ENCODE measurements at places on chromosomes 12 and 14.

- DNase-seq, result no peak
Observed at GRCh38 chr12:66051361-66051760, 79.2 kb downstream of the LLPH start.

- DNase-seq, result no peak
Observed at GRCh38 chr14:52377940-52378339, 63.8 kb downstream of the PTGER2 start.

DNA sequence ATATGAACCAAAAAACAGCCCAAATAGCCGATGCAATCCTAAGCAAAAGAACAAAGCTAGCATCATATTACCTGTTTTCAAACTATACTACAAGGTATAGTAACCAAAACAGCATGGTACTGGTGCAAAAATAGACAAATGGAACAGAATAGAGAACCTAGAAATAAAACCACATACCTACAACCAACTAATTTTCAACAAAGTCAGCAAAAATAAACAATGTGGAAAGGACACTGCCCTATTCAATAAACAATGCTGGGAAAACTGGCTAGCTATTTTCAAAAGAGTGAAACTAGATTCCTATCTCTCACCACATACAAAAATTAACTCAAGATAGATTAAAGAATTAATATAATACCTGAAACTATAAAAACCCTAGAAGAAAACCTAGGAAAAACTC is 17.8 kb upstream of the STAB2 start:
- DNase-seq, result no peak

DNA sequence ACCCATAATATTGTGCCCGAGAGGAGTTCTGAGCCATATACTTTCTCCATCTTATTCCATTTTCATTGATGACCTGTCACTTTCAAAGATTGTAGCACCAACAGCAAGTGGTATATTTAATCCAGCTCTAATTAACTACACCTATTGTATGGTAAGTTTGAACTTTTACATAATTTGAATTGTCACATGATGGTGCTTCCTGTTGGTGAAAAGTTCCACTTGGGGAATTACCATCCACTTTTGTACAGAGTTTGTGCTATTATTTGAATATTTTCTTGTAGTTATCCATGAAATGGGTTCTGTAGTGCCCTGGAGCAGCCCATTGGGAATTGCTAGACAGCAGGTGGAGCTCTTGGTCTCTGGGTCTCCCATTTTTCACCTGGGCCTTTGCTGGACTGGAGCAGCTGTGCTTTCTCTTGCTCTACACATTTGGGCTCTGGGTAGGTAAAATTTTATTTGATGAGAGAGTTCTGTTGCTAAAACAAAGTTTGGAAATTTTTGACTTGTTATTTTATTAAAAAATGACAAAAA is 3.0 kb downstream of the SMCO3 start:
- peak; percentile 63 for DNase-seq

- no peak for DNase-seq
Observed at GRCh38 chr14:58243790-58244555, 670 bp upstream of the PSMA3 start.

DNA sequence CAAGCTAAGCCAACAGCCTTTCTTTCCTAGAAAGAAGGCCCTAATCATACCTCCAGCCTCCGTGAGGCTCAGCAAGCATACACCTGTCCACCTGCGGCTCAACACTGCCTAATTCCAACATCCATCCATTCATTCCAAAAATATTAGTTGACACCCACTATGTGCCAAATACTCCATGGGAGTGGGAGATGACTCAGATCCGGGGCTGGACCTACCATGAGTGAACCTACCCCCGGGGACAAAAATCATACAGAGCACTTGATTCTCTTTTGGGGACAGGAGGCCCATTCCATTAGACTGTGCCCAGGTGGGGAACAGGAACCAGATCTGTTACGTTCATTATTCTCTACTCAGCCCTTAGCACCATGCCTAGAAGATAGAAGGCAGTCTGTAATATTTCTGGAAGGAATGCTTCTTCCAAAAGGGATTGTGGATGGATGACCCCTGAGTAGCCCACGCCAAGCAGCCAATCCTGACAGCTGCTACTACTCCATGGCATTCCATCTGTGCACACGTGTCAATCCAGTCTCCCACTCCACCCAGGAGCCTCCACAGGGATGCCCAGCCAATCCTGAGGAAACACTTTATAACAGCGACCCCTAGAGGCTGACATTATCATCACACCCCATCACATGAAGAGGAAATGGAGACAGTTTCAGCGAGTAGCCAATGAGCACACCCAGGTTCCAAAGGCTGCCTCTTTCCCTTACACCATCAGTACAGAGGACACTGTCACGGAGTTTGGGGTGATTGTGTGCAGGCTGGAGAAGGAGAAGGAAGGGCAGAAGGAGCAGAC is 170.7 kb downstream of the ESRRB start:
- no peak for DNase-seq

GRCh38 chr12:10457760-10458159 is 4.6 kb upstream of the KLRC1 start:
- no peak for DNase-seq
